Activated CD4-positive, alpha-beta T cell treated with anti-CD3 and anti-CD28 coated beads for 1 hour (primary cell): ENCODE measurements at places on chromosomes 6 and 20.

- DNase-seq = no peak
These were observed 6.5 kb downstream of the NEDD9 start for GRCh38 chr6:11226005-11226404.

- DNase-seq = no peak
These were observed 780.1 kb downstream of the TFAP2A start for GRCh38 chr6:9634776-9635175.

GRCh38 chr6:24926192-24926591 lies 9.6 kb downstream of the RIPOR2 start:
- no peak for DNase-seq

DNA sequence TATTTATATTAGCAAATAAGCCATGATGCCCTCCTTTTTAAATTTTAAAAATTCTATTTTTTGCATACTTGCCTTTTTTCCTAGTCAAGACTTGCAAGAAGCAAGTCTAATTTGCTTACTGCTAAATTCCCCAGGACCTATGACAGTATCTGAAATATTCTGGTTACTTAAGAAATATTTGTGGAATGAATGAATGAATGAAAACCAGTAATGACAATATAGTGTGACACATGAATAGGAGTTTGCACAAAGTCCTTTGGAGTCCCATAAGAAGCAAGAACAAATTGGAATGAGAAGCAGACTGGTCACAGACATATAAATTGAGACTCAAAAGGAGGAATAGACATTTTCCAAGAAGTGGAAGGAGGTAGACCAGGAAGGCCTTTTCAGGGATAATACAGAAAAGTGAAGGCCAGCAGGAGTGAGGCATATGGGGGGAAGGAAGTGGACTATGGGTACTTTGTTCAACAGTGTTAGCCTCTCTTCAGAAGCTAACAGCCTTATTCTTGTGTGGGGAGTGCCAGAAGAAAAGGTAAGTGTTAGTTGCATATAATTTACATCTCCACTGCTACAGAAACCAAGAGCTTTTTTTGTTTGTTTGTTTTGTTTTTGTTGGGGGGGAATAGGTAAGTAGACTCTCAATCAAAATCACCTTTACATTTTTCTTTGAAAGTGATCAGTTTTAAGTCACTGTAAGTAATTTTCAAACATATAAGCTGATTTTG lies 93.6 kb upstream of the FAM184A start:
- DNase-seq = no peak

- DNase-seq = no peak
These were observed 34.2 kb upstream of the RPN2 start for GRCh38 chr20:37144856-37145404.

- no peak for DNase-seq
These were observed 6.9 kb downstream of the NT5E start for GRCh38 chr6:85456782-85457181.

DNA sequence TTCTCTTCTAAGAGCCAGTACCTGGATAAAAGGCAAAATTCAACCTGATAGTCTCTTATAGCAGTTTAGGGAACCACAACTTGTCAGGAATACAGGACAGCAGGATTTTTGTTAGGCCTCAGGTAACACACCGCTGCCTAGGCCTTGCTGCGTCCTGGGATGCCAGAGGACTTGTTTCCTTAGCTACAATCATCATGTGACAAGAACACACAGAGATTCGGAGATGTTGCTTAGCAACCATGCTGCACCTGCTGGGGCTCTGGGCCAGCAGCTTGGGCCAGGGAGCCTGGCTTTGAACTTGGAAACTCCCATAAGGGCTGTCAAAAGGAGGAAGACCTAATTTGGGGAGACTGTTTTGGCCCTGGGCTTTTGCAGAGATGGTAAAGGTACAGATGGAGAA lies 36.1 kb upstream of the CHD6 start:
- DNase-seq = no peak

DNA sequence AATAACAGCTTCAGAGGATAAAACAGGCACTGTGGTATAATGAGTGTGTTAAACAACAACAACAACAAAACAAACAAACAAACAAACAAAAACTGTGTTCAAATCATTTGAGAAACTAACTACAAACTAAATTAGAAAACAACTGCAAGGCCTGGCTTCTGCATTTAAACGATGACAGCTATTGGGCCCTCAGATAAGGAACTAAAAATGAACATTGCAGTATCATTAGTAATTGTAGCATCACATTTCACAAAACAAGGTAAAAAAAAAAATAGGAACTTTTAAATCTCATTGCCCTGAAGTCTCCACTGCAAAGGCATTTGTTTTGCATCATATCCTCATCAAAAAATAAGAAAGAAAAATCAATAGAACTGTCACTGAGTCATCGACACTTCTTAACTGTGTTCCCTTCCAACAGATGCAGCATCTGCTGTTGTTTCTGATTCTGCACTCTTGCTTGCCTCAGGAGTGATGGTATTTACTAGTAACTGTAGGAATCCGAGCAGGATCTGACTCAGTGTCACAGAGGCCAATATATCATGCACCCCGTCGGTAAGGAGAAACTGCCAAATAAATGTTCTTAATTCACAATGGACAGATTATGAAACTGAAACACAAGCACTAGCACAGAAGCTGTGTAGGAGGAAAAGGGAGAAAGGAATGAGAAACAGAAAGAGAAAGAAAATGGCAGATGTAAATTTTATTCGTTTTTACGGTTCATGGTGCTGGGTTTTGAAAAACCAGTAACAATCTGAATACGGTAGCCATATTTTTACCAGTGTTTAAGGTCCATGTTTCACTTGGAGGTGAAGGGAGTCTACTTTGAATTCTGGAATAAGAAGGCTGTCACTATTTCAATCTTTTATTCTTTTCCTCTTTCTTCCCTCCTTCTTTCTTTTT lies 365.7 kb upstream of the EPHA7 start:
- no peak for DNase-seq

- DNase-seq = no peak
These were observed at the start of gene CASS4 for GRCh38 chr20:56411759-56412472. Gene CASS4, plus strand, starts transcription at chr20:56412260. Its CDS starts 199 bp downstream, at chr20:56412459.

DNA sequence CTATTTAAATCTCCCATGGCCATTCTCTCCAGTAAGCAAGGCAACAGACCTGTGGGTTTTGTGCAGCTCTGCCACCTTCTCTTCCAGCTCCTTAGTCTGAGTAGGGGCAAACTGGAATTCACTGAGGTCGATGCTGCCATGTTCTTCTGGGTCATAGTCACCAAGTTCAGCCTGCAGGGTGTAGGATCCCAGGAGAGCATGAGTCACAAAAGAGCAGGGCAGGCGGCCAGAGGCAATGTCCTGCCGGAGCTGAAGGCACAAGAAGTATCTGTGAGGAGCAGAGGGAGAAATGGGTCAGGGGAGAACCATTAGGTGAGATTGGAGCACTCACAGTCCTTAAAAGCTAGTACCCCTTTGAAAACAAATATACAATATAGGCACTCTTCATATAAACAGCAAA lies 73.7 kb downstream of the SMLR1 start:
- no peak for DNase-seq

GRCh38 chr20:47701612-47702011 lies 83.7 kb downstream of the SULF2 start:
- no peak for DNase-seq

- DNase-seq = no peak
These were observed 420 bp downstream of the SOX4 start for GRCh38 chr6:21593927-21594415.

DNA sequence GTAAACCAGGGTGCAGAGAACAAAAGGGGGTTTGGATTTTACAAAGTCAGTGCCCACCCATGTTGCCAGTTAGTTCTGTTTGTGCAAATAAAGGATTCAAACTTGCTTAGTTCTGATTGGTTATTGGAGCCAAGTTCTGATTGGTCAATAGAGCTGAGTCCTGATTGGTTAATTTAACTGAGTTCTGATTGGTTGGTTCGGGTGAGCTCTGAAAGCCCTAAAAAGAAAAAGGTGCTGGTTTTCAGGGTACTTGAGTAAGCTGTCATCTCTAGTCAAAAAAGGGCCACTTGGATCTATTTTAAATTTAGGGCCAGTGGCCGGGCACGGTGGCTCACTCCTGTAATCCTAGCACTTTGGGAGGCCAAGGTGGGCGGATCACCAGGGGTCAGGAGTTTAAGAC lies 47.6 kb downstream of the SCGN start:
- no peak for DNase-seq

DNA sequence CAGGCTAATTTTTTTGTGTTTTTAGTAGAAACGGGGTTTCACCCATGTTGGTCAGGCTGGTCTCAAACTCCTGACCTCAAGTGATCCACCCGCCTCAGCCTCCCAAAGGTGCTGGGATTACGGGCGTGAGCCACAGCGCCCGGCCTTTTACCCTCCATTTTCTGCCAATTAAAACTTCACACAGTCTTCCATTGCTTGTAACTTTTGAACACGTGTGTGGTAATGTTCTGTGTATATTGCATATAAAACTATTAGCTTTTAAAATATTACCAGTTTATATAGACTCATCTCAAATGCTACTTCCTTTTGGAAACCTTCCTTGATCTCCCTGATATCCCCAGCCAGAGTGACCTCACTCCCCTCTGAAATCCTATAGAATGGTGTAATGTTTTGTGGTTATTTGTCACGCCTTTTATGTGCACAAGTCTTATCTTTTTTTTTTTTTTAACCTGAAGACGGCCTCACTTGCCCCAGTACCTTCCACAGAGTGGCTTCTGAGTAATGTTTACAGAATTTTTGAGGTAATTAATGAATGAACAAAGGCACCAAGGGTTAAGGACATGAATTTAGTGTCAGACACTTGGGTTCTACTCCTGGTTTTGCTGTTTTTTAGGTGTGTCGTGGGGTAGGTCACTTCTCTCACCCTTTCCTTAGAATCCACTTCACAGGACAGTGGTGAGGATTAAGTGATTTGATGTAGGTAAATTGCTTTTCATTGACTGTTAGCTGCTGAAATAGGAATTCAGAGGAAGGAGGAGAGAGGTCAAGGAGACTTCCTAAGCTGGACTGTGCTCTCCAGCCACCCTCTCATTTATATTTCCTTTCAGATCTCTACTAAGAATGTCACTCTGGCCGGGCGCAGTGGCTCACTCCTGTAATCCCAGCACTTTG lies 11.2 kb upstream of the MMP24 start:
- DNase-seq = no peak

DNA sequence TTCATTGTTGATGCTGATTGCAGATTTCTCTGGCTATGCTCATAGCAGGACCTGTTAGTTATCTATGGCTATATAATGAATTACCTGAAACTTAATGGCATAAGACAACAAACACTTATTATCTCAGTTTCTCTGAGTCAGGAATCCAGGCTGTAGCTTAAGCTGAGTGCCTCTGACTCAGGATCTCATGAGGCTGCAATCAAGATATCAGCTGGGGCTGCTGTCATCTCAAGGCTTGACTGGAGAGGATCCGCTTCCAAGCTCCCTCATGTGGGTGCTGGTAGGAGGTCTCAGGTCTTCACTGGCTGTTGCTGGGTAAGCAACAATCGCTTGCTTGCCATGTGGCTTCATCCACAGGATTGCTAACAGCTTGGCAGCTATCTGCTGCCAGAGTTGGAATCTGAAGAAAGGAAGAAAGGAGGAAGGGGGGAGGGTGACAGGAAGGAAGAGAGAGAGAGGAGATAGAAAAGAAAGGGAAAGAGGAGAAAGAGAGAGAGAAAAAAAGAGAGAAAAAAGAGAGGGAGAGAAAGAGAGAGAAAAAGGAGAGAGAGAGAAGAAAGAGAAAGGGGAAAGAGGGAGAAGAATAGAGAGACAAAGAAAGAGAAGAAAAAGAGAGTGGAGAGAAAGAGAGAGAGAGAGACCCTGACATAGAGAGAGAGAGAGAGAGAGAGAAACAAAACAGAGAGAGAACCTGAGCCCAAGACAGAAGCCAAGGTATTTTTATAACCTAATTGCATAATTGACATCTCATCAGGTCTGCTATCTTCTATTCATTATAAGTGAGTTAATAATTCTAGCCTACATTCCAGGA lies 579.0 kb upstream of the BTBD3 start:
- DNase-seq = no peak

DNA sequence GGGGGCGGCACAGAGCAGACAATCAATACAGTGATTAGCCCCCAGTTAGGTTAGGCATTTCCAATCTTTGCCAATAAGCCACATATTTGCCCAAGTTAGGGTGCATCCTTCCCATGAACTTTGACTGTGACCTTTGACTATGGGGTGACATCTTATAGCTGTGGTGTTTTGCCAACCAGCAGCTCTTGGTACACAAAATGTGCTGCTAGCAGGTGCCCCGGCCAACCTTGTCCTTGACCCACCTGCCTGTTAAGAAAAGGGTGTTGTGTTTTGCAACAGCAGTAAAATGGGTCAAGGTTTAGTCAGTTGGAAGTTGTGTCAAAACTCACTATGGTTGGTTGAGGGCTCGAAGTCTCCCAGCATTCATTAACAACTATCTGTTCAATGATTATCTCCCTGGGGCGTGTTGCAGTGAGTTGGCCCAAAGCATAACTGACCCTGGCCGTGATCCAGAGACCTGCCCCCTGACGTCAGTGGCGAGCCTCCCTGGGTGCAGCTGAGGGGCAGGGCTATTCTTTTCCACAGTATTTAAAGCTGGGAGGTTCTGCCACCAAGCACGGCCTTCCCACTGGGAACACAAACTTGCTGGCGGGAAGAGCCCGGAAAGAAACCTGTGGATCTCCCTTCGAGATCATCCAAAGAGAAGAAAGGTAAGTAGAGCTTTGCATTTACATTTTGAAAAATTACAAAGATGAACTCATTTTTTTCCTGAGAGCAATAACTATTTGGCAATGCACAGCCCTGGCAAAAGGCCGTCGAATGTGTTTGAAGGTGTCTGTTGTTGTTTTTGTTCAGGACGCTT lies at the start of gene PCK1:
Gene PCK1 (plus strand): TSS at position 557 of the 802 bp plus-strand sequence. CDS start 302 bp downstream, outside the sequence.
- no peak for DNase-seq

GRCh38 chr6:135527960-135528249 lies 30.4 kb upstream of the AHI1 start:
- no peak for DNase-seq

GRCh38 chr6:26576407-26576843 lies 20.3 kb upstream of the ABT1 start:
- no peak for DNase-seq

GRCh38 chr6:150403458-150404246 lies 34.8 kb downstream of the IYD start:
- no peak for DNase-seq

- no peak for DNase-seq
These were observed 133.2 kb upstream of the PTPN1 start for GRCh38 chr20:50376888-50377459.

GRCh38 chr20:47843886-47844567 lies 58.7 kb upstream of the SULF2 start:
- no peak for DNase-seq

GRCh38 chr6:36769676-36770499 lies 69.4 kb downstream of the CPNE5 start:
- DNase-seq = no peak
